Substantia nigra (tissue), 51 donors: ENCODE measurements at places on chromosomes 2 and 18.

DNA sequence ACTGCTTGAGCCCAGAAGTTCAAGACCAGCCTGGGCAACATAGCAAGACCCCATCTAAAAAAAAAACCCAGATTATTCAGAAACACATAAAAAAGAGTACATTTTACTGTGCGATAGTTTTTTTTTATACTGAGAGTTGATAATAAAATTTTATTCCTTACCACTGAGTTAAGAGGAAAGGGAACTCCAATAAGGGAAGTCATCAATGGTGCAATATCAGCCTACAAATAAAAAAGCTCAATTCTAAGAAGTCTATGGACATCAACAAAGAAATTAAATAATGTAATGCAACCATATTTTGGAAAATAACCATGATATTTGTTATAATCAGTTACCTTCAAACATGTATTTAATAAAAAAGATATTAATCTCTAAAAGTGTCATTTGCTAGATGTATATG lies 46.6 kb downstream of the PIGN start:
- DNase-seq = no peak

- DNase-seq = no peak
These were observed 257.7 kb downstream of the PRKCE start for GRCh38 chr2:45909171-45909565.

DNA sequence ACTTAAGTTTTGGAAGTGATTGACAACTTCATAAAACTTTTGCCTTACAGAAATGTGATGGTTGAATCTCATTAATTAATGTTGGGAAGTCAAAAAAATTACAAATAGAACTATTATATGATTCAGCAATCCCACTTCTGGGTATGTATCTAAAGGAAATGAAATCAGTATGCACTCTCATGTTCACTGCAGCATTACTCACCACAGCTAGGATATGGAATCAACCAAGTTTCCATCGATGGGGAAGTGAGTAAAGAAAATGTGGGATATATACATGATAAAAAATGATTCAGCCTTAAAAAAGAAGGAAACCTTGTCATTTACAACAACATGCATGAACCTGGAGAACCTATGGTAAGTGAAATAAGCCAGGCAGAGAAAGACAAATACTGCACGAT lies 112.4 kb upstream of the WDR75 start:
- no peak for DNase-seq

GRCh38 chr2:53381271-53381670 lies 386.3 kb upstream of the CHAC2 start:
- DNase-seq = no peak

- no peak for DNase-seq
These were observed 294.7 kb upstream of the LRP1B start for GRCh38 chr2:142425551-142425950.

DNA sequence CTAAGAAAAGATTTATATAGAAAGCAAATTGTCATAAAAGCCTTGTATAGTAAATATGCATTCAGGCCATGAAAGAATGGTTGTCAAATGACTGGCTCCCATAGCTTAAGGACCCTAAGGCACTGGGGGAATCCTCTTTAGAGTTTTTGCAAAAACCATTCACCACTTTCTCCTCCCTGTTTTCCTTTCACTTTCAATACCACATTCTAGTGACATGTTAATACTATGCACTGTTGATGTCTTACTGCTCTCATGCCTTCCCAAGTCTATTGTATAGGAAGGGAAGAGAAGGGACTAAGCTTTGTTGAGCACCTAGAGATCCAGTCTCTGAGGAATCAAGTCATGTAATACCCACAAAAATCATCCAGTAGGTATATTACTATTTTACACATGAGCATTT lies 383.0 kb upstream of the LRRTM1 start:
- no peak for DNase-seq

- no peak for DNase-seq
These were observed 521.0 kb upstream of the RAB6C start for GRCh38 chr2:129458436-129458835.

DNA sequence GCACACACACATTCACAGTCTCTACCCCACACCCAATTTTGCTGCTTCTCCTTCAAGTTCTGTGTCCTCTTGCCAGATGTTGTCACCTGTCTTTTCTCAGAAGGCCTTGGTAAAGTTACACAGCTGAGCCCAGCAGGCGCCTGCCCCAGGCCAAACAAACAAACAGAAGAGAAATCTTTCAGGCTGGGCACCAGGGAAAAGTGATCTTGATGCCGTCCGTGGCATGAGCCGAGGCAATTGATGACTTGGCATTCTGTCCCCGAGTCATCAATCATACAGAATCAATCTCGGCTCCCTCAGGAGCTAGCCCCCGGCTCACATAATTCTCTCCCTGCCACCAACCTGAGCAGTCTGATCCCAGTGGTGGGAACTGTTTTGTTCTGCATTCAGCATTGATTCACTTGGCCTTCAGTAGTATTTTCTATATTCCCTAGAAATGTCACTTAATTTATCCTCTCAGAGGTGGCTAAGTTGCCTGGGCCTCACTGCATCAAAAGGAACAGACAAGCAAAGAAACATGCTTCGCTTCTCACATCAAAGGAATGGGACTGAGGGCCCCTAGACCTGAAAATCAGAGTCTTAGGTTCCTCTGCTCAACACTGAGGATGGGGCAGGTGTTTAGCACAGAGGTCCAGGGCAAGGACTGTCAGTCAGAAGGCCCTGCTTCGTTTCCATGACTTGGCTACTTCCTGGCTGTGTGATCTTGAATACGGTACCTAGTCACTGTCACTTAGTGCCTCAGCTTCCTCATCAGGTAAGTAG lies 278.8 kb upstream of the CELF4 start:
- no peak for DNase-seq

DNA sequence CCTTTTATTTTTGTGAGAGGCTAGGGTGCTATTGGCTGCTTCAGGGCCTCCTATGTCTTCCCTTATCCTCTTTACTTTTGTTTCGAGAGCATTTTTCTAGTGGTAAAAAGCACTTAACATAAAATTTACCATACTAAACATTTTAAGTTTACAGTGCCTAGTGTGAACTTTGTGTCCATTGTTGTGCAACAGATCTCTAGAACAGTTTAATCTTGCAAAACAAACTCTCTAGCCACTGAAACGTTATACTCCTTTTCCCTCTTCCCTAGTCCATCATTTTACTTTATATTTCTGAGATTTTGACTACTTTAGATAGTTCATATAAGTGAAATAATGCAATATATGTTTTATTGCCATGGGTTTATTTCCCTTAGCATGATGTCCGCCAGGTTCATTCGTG lies 580.6 kb downstream of the THSD7B start:
- DNase-seq = no peak

GRCh38 chr2:191790737-191791136 lies 56.2 kb downstream of the CAVIN2 start:
- no peak for DNase-seq

GRCh38 chr2:217014328-217015105 lies 154.7 kb upstream of the TNP1 start:
- no peak for DNase-seq

DNA sequence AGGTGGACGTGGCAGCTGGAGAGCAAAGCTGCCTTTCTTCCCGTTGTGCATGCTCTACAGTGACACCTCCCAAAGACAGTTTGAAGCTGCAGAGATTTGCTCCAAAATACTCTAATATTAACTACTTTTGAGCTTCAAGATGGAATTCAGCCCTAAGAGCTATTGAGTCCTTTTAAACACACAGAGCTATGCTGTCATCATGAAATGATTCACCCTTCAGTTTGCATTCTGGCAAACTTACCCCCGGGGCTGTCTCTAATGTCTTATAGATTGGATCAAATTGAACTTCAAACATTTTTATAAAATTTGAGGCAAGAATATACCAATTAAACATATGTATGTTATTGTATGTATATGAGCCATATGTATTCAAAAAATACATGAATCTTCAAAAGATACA lies 110.7 kb upstream of the EFEMP1 start:
- no peak for DNase-seq

- DNase-seq = no peak
These were observed 259.3 kb downstream of the ZNF407 start for GRCh38 chr18:74856928-74857327.

DNA sequence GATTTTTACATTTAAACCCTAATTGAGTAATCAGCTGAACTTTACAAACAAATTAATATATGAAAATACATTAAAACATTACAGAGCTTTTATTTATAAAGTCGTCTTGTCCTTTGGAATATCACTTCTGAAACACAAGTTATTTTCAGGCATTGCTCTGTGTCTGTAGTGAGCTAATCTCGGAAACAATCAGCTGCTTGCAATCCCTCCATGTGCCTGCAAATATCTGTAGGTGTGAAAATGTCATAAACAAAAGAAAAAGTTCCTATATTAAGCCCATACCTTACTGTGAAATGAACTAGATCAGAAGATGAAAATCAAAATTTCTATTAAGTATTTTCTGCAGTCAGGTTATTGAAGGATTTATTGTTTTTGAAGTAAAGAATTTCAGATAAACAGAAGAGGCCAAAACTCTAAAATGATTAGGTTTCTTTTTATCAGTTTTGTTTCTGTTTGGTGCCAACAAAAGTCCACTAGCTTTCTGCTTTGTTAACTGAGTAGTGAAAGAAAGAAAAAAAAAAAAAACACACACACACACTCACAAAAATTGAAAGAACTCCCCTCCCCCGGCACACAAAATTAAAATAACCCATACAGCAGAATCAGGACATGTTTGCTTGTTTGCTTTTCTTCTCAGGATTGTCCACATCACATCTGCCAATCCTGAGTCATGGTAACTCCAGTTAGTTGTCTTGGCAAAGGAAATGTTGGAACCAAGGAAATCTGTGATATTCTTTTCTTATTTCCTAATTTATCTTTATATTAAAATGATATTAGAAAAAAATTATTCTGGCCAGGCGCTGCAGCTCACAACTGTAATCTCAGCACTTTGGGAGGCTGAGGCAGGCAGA lies 627.0 kb upstream of the SLC39A10 start:
- no peak for DNase-seq

DNA sequence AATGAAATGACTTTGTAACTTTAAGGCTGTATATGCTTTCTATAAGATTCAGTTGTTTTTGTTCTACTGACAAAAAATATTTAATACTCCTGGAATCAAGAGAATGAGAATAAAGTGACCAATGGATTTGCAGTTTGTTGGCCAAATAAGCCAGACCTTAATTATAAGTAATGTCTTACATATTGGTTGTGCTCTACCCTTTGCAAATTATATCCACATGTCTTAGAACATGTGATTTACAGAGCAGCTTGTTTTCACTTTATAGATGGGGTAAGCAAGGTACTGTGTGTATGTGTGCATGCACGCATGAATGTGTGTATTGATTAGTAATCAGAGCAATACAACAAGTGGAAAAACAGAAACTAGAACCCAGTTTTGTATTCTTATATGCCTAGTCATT lies 59.1 kb downstream of the RMDN2 start:
- DNase-seq = no peak

- DNase-seq = no peak
These were observed 61.3 kb upstream of the HDAC4 start for GRCh38 chr2:239462191-239462515.

GRCh38 chr2:113088213-113088992 lies 20.6 kb downstream of the IL1F10 start:
- no peak for DNase-seq

DNA sequence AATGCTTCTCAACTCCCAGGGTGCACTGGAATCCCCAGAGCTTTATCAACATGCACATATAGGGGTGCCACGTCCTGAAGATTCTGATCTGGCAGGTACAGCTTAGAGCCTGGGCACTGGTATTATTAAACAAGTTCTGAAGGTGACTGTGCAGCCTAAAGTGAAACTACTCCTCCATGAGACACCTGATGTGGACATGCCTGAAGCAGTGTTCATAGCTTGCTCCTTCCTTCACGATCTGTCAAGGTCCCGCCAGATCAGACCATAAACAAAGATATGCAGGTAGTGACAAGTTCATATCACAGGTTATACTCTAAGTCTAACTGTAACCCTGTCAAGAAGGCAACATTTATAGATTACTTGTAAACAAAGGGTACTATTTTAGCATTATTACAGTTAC lies 65.3 kb upstream of the DNER start:
- DNase-seq = no peak

DNA sequence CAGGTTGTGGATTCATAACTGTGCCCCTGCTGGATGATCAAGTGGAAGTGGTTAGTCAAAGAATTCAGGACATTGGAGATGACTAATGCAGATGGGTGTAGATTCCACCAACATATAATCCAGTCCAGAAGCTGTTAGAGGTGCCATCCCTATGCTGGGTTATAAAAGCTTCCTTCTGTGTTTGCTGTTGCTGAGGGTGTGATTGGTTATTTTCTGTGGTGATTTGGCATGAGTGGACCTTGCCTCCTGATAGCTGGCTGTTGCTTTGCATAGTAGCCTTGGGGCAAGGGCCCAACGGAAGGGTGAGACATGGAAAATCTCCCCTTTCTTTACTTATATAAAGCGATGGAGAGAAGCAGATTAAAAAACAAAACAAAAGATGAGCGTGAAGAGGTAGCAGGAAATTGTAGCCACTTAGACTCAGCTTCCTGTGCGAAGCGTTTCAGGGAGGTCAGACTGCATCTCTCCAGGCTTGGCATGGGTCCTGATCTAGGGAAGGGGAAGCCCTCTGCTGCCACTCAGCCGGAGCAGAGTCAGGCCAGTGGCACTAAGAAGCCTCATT lies 190.4 kb downstream of the FMNL2 start:
- peak; percentile 51 for DNase-seq

- no peak for DNase-seq
These were observed 111.3 kb downstream of the ESCO1 start for GRCh38 chr18:21489119-21489750.

GRCh38 chr18:56142001-56142400 lies 496.4 kb downstream of the TXNL1 start:
- DNase-seq = no peak

DNA sequence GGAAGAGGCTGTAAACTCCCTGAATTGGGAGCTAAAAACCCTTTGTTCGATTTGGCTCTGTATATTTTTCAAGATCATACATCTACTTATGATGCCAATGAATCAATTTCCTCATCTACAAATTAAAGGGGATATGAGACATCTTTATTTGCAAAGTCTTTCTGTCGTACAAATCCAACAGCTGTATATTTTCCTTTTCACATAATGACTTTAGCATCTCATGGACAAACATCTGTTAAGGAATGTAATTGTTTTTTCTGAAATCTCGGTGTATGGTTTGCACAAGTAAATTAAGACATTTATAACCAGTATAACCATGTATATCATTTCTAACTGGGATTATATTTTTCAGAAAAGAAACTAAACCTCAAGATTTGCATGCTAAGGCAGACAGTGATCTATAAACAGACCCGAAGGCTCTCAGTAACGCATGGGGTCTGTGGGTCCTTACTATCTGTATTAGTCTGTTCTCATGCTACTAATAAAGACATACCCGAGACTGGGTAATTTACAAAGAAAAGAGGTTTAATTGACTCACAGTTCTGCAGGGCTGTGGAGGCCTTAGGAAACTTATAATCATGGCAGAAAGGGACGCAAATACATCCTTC lies 130.8 kb downstream of the SLC8A1 start:
- DNase-seq = no peak

GRCh38 chr18:74533666-74534065 lies 634 bp upstream of the CNDP1 start:
- DNase-seq = no peak

- DNase-seq = no peak
These were observed 5.3 kb downstream of the KLF11 start for GRCh38 chr2:10048501-10049171.
